G401 (cell line): ENCODE measurements at places on chromosomes 2 and 18.

DNA sequence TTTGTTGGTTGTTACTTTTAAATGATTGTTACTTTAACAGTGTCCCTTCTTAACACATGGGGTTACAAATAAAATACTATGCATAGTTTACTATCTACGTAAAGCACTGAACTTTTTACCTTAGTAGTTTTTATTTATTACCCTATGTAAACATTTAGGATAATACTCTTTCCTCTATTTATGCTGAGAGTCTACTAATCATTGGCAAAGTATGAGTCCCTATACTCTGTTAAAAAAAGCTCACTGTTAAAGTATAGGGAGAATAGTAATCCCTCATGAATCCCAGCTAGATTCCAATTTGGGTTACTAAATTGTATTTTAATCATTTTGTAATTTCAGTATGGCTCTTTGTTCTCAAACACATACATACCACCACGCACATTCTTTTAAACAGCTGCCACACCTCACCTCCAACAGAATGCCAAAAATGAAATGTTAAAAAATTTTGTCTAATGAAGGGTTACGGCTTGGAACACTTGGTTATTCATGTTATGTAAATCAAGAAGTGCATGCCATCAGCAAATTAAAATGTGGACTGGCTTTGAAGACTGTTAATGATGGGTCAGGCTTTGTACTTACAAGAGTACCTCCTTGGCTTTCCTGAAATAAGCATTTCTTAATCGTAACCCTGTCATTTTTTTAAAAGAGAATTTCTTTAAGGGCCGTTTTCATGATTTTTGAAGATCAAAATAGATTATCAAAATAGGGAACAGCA is 104.9 kb downstream of the TMEM247 start:
- no peak for DNase-seq

- no peak for DNase-seq
Measured at GRCh38 chr2:32652555-32653209, 24.8 kb downstream of the TTC27 start.

GRCh38 chr2:202624133-202624532 is 10.6 kb upstream of the FAM117B start:
- no peak for DNase-seq

- no peak for DNase-seq
Measured at GRCh38 chr2:139155991-139156390, 375.8 kb upstream of the NXPH2 start.

DNA sequence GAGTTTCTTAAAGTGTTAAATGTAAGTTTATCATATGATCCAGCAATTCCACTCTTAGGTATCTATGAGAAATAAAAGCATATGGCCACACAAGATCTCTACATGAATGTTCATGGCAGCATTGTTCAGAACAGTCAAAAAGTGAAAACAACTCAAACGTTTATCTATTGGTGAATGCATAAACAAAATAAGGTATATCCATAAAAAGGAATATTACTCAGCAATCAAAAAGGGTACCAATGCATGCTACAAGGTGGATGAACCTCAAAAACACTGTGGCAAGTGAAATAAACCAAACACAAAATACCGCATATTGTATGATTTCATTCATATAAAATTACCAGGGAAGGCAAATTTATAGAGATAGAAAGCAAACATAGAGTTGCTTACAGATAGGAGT is 337.6 kb downstream of the PIK3C3 start:
- DNase-seq, result no peak

DNA sequence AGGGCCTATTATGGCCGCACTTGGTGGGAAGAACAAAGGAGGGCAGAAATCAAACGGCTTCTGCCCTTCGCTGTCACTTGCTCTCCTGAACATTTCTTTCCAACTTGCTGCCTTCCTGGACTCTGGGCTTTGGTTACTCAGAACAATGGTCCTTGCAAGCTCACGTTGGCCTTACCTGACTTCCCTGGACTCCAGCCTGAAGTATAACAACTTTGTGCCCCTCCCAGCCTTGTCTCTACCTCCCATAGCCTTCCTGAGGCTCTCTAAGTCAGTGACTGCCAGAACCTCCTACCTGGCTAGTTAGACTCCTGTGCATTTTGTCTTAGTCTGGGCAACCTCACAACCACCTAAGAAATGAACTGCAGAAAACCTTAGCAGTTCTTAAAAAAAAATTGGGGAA is 30.2 kb upstream of the ITPRID2 start:
- DNase-seq, result no peak

DNA sequence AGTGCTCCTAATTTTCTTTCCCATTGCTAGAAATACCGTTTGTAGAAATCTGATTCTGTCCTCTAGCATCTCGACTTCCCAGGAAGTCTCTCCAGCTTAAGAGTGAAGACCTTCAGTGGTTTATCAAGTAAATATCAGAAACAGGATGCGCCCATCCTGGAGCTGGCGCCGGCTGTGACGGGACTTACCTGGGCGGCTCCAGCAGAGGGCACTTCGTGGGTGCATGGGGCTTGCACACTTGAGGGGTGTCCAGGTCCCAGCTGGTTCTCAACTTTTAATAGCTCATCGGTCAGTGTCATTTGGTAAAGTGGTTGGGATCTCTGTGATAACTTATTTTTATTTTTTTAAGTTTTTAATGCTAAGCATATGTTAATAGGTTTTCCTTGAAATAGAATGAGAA is 167.0 kb upstream of the TPO start:
- no peak for DNase-seq

DNA sequence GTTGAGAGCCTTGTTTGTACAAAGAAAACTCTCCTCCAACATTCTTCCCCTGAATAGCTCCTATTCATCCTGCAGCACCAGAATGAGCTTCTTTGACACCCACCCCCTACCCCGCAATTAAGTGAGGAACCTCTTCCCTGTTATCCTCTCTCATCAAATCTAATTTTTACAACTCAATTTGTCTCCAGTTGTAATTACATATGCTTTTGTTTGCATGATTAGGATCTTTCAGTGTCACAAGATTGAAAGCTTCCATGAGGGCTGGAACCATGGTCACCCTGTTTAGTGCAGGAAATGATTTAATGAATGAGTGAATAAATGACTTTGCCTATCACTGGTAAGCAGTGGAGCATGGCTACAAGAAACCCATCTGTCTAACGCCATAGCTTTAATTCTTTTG is 334.6 kb upstream of the KLHL29 start:
- DNase-seq, result no peak

- DNase-seq, result no peak
Measured at GRCh38 chr2:12715258-12716031, 1.3 kb upstream of the TRIB2 start.

GRCh38 chr2:673615-674320 is 3.4 kb downstream of the TMEM18 start:
- DNase-seq, result no peak

DNA sequence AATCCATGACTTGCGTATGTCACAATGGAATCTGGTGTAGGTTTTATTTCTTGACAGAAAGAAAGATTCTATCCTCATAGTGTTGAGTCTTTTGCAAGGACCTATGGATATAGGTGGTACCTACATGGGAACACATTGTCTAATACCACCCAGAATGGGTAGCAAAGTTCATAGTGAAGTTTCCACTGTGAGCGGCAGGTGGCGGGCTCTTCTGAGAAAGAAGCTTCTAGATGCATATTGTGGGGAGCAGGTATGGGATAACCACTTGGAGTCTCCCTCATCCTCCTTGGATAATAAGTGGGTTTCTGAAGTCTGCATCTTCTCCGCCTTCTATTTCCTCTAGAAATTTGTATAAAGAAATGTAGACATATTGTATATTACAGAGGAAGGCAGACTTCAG is 44.9 kb downstream of the LINC00305 start:
- DNase-seq, result no peak

DNA sequence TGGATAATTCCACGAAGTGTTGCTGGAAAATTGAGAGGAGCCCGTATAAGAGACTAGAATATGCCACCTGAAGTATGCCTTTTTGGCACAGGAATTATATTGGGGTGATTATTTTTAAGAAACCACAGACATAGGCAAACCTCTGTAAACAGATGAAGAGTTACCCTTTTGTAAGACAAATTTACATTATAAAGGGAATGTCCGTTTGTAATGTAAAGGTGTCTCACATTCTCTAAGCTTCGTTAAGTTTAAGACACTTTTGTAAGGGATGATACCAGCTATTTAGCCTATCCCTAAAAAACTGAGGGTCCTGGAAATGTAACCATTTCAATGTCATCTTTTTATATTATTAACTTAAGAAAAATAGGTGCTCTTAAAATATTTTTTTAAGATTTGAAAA is 432.8 kb upstream of the SYT4 start:
- no peak for DNase-seq

- DNase-seq, result no peak
Measured at GRCh38 chr2:203612246-203612645, 77.1 kb upstream of the RAPH1 start.

GRCh38 chr18:49788327-49788898 is 24.9 kb downstream of the ACAA2 start:
- DNase-seq, result no peak

DNA sequence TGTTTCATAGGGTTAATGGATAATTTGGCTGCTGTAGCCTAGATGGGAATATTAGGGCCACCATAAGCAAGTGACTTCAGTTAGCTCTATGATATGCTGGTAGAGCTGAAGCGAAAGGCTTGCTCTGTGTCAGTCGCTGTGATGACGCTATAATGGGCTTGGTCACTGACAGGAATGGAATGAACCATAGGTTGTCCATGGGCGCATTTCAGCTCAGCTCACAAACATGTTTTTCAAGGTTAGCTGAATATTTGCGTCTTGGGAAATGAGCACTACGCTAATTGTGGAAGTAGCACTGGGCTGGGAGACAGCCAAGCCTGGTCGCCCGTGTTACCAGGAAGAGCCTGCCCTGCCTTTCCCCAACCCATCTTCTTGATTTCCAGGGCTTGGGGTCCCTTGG is 3.2 kb upstream of the MYO7B start:
- no peak for DNase-seq

GRCh38 chr2:240568678-240569522 is 616 bp downstream of the RNPEPL1 start:
- DNase-seq, result peak; percentile 56

DNA sequence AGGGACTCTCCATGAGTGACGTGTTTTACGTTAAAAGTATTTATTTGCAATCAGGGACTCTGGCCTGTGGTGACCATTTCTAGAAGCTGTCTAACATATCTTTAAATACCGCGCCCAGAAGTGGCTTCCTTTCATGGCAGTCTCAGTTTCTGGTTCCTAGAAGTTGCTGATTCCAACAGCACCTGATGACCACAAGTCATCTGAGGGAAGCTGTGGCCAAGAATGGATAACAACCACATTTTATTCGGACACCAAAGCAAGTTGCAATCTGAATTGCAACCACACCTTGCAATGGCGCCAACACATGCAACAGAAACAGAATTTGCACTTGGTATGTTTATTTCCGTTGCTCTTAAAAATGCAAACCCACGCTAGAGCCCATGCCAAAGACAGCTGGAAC is 33.1 kb downstream of the MEX3C start:
- no peak for DNase-seq

- no peak for DNase-seq
Measured at GRCh38 chr2:109402980-109403840, 210.6 kb downstream of the SEPTIN10 start.

DNA sequence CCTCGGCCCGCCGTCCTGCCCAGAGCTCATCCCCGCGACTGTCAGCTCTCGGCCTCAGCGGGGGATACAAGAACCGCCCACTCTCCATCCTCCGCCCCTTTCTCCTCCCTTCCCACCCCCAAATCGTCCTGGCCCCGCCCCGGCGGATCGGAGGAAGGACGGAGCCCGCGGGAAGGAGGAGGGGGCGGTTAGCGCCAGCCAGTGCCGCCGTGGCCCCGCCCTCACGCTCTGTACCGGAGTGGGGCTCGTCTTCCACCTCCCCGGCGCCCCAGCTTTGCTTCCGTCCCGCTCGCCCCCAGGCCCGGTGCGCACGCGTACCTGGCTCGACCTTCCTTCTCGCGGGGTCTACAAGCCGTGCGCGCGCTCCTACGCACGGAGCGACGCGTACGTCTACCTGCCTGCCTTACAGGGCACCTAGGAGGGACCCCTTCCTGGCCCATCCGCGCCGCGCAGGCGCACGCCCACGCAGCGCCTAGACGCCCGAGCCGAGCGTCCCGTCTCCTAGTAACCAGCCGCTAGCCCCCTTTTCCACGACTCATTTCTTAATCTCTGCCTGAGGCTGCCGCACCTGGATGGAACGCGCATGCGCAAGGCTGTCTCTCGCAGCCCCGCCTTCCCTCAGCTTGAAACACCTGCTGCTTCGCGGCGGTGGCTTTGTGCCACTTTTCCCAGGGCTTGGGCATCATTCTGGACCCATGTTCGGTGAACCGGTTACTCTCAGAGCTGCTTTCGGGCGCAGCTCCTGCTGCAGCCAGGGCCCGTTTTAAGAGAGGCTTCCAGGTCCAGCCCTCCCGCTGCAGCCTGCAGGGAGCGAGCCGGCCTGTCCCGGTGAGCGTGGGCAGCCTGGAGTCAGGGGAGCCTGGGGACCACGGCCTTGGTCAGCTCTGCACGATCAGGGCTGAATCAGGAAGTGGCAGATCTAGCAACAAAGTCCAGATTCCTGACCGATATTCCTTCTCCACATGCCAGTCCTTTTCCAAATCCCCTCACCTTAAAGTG is at the start of gene C2orf15:
Gene C2orf15 (plus strand): TSS at position 598 of the 999 bp plus-strand sequence. CDS start 8,852 bp downstream, outside the sequence.
- peak; percentile 97 for DNase-seq

DNA sequence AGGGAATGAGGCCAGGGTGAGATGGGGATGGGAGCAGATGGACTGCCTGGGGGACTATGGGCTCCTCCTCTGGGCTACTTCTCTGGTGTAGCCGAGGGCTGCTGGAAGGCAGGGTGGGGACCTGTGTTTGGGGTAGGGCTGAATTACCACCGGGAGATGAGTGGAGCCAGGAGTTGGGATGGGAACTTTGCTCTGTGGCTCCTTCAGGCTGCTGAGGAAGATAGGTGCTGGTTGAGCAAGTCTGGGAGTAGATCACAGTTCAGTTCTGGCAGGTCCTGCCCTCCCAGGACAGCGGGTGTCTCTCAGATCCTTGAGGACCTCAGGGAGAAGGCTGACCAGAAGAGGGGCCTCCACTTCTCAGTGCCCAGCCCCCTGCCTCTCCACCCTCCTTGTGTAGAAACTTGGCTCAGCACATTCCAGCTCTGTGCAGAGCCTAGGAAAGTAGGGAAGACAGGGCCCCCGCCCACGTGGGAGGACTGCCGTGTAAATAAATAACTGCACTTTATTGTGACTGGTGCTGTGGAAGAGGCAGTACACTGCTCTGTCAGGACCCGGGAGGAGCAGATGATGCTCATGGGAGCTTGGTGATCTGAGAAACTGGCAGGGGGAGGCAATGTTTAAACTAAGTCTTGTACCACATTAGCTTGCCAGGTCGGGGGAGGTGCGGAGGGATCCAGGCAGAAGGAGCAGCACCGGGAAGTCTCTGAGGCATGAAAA is 15.3 kb downstream of the TET3 start:
- DNase-seq, result no peak

DNA sequence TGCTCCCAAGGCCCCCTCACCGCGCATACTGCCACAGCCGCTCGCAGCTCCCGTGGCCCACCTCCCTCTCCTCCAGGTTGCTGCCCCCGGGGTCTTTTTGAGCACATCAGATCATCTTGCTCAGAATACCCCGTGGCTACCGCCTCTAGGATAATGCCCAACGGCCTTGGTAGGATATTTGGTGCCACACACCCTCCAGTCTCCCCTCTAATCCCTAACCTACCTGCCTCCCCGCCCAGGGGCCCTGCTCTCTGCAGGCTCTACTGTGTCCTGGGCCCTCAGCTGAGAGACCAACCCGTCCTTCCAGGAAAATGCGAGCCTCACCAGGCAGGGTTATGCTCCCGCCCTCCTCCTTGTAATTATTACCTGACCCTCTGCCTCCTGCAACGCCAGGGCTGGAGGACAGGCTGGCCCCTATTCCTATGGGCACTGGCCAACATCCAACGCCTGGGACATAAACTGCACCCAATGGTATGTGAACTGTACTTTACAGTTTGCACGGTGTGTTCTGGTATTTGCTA is 1.5 kb upstream of the MTCL1 start:
- no peak for DNase-seq
